Activated CD4-positive, CD25-positive, alpha-beta regulatory T cell (primary cell): ENCODE measurements at places on chromosomes 5 and 9.

GRCh38 chr9:93292664-93293328 lies 108.9 kb downstream of the WNK2 start:
- no peak for DNase-seq

DNA sequence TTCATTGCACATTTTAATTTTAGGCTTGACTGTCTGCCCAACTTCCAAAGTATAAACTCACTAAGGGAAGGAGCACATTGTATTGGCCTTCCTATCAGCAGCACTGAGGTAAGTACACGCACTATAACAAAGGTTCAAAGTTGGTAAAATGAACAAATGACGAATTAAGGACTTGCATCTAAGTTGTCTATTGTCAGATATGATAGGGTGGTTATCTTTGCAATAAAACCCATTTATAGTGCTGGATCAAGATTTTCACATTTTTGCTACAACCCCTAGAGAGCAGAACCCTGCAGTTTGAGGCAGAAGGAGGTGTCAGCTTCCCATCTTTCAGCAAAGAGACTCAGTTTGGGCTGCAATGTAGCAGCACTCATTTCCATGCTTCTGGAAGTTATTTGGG lies 5.1 kb downstream of the HOMER1 start:
- DNase-seq, result no peak

- no peak for DNase-seq
Measured at GRCh38 chr5:102590467-102590866, 91.7 kb upstream of the SLCO6A1 start.

GRCh38 chr9:81686614-81687520 lies 2.5 kb downstream of the TLE1 start:
- DNase-seq, result no peak

GRCh38 chr5:172943283-172943841 lies 15.9 kb upstream of the RPL26L1 start:
- no peak for DNase-seq

GRCh38 chr9:136820971-136821825 lies 13.4 kb downstream of the RABL6 start:
- DNase-seq, result no peak

DNA sequence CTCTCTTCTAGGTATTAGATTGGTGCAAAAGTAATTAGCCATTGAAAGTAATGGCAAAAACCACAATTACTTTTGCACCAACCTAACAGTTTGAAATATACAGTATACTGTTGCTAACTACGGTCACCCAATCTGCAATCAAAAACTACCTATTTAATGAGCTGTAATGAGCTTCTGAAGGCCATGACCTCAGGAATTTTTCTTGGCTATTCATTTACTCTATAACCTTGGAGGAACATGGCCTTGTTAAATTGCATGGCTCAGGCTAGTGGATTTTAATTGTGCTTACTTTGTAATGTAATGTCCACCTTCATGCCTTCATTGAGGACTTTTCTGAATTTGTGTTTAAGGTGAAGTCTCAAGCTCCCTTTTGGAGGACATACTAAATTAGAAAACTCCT lies 24.7 kb downstream of the DNAH5 start:
- DNase-seq, result no peak

- DNase-seq, result no peak
Measured at GRCh38 chr5:5128766-5129165, 11.4 kb upstream of the ADAMTS16 start.

GRCh38 chr5:111952555-111952954 lies 195.6 kb upstream of the NREP start:
- DNase-seq, result no peak

DNA sequence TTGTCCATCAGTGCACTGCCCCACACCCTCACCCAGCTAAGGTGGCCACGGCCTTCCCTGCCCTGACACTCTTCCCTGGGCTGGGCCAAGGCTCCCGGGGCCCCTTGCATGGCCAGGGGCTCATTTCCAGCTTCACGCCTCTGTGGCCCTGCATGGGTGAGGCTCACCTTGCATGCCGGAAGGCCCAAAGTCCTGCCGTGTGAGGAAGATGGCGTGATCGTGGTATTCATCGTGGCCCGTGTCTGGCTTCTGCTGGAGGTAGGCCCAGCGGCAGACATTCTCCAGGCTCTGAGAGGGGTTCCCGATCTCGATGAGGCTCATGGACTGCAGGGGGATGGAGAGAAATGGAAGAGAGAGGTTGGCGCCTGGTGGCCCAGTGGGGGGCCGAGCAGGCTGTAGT lies 98.4 kb downstream of the ZNF354C start:
- DNase-seq, result no peak

DNA sequence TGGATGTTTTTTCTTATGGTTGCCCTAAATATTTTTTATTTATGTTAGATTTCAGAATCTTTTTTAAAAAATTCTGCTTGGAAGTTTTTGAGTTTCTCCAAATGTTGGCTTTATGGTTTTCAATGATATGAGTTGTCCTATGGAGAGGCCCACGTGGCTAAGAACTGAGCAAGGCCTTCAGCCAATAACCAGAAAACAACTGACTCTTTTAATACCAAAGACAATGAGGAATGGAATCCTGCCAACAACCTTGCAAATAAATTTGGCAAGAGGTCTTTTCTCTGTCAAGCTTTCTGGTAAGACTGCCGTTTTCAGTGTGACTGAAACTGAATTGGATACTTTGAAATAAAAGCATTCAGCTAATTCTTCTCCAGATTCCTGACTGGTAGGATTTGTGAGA lies 1740.1 kb upstream of the WWC1 start:
- no peak for DNase-seq

DNA sequence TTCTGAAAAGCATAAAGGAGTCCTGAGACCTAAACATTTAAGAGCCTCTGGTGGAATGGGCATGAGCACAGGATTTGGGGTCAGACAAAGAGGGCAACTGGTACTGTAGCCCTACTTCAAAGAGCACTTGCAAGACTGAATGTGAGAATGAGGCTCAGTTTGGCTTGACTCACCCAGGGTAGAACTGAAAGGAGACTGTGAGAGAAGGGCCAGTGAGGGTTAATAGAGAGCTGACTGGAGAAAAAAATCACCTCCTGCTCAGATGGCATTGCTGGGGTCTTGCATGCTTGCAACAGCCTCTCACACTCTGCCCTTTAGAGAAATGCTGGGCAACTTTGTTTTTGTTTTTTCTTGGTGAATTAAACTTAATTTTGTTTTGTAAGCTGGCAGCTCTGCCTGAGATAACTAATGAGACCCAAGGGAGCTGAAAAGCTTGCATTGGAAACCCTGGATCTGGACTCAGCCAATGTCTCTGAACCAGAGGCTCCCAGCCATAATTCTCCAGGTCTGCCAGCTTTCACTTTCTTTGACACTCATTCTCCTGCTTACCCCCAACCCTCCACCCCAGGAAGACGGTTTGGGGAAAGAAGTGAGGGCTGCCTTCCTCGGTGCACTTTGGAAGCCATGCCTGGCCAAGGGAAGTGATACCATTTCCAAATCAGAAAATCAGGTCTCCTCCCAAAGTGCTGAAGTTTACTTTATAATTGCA lies 161.1 kb upstream of the PANK3 start:
- DNase-seq, result no peak

- no peak for DNase-seq
Measured at GRCh38 chr9:107841076-107841475, 351.5 kb upstream of the KLF4 start.

GRCh38 chr5:78888580-78889368 lies 96.3 kb downstream of the ARSB start:
- DNase-seq, result no peak

GRCh38 chr9:90640361-90640760 lies 2.3 kb downstream of the DIRAS2 start:
- DNase-seq, result no peak

- no peak for DNase-seq
Measured at GRCh38 chr9:129171993-129172751, 5.9 kb downstream of the IER5L start.

DNA sequence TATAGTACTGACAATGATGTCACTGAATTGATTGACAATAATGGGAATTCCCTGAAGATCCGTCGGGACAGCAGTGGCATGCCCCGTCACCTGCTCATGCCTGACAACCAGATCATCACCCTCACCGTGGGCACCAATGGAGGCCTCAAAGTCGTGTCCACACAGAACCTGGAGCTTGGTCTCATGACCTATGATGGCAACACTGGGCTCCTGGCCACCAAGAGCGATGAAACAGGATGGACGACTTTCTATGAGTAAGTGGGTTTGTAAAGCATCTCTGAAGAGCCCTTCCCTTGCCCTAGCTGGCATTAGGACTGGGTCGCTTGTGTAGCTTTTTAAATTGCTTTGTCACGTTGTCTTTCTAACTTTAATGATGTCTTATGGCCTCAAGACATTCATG lies 72.7 kb upstream of the WWC1 start:
- DNase-seq, result no peak

- DNase-seq, result no peak
Measured at GRCh38 chr5:30930736-30931135, 262.8 kb upstream of the CDH6 start.

GRCh38 chr5:102715082-102715807 lies 39.9 kb upstream of the PAM start:
- no peak for DNase-seq

GRCh38 chr5:7759257-7759871 lies 91.6 kb downstream of the CFAP90 start:
- DNase-seq, result no peak

DNA sequence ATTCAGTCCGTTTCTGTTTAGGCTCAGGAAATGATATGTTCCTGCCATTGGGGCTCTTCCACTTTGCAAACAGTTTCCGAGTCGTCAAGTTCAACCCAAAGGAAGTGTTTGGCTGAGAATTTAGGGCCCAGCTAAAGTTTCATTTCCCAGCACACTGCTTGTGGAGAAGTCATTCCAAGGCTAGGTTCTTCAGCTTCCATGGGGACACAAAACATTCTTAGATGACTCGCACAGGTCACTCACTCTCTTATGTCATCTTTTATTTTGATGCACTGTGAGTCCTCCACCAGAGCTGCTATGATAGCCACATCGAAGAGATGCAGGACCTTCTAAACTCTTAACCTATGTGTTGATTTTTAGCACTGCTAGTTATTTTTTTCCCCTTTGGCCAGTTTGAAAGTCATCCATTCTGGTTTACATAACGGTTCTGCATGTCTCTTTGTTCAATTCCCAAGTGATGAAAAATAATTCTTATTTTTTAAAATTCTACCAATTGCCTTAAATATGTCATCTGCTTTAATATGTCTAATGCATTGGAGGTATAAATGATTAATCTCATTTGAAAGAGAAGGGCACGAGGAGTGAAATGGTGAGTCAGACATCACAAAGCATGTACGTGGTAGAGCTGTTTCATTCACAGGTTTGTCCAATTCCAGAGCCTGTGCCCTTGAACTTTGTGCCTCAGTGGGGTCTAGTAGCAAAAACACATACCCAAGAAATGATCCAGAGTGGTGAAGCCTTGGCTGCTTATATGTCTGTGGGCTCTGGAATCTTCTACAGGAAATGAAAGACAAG lies 84.3 kb downstream of the ZNF462 start:
- no peak for DNase-seq

GRCh38 chr5:54401515-54401914 lies 54.0 kb upstream of the HSPB3 start:
- DNase-seq, result no peak

DNA sequence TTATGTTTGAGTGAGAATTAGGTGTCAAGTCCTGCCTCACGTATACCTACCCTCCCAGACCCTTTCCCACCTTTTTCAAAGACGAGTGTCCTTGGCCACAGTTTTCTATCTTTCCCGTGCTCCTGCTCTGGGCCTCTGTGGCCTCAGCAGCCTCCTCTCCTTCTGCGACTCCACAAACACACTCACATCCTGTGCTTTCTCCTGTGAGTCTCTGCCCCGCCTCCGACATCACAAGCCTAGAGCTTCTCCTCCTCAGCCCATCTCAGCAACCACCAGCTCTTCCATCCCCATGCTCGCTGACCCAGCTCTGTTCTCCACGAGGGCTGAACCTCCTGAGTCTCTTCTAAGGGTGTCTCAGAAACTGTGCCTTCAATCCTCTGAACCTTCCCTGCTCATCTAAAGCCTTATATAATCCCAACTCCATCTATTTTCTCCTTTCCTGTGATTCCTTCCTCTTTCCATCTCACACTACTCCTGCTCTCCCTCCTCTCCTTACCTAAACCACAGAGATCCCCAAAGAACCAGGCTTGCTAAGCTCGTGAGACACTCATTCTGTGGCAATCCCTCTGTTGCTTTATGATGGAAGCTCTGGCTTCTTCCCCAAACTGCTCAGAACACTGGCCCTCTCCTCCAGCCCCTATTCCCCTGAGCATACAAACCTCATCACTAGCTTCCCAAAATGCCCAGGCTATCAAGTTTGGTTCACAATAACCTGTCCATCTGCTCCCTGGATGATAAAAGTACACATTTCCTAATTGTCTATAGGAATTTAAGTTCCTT lies 55.2 kb downstream of the RASEF start:
- no peak for DNase-seq

- DNase-seq, result peak; percentile 75
Measured at GRCh38 chr5:131263648-131264450, at the start of gene CDC42SE2. TSS of gene CDC42SE2 (plus strand) at chr5:131264053. CDS start at chr5:131359494, 95,441 bp downstream.

GRCh38 chr9:9499546-9499945 lies 1113.3 kb downstream of the PTPRD start:
- DNase-seq, result no peak

- no peak for DNase-seq
Measured at GRCh38 chr9:109880276-109881169, 100.5 kb downstream of the PALM2AKAP2 start.

- DNase-seq, result no peak
Measured at GRCh38 chr9:134295746-134296250, 30.5 kb upstream of the RXRA start.

- DNase-seq, result no peak
Measured at GRCh38 chr5:143334903-143335302, 68.6 kb downstream of the NR3C1 start.

DNA sequence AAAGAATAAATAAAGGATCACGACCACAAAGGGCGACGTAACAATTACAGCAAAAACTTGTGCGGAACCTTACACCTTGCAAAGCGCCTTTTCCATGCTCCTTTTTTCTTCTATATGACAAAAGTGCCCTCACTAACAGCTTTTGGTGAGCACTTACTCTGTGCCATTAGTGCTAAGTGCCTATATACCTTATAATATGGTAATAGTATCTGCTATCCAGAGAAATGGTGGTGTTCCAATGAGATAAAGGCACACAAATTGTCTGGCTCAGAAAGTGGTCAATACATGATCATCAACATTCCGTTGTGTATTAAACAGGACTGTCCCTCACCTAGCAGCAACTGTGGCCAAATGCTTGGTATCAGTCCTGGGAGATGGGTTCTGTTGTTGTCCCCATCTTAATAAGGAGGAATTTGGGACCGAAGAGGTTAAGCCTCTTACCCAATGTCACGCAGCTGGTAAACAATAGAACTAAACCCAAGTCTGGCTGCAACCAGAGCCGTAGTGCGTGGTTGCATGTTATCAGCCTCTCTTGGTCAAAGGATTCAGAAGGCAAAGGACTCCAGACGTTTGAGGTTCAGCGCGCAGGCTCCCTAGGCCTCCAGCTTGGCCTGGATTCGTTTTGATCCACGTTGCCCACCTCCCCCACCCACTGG lies 564 bp upstream of the TOR2A start:
- no peak for DNase-seq

DNA sequence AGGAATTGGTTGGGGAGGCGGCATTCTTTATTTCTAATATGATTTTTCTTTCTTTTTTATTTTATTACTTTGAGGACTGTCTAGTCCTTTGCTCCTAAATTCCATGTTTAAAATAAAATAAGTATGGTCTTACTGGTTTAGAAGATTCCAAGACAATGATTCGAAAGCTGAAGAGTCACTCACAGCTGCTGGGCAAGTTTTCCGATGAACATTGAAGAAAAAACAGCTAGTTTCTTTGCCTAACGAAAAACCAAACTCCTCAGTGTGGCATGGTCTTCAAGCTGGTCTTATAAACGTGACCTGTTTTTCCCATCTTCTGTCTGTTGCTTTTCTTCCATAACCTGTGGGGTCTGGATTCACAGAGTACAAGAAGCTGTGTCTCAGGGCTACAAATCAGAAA lies 25.1 kb downstream of the ZNF474 start:
- DNase-seq, result no peak
